ENCODE measurements at places on chromosomes 5 and 9. TPM values are rescaled to one million over a fixed set of nuclear protein-coding genes. Genes with fewer than 3 reads are reported as not detected.

- DNase-seq: peak; percentile 40
- H3K27me3 ChIP-seq: no peaks in the 10 kb centered on the region
These were observed 632.3 kb upstream of the TLE4 start for GRCh38 chr9:78939311-78940065.

GRCh38 chr5:72035831-72036230 lies 71.4 kb upstream of the MAP1B start:
- H3K27me3 ChIP-seq: no peaks in the 10 kb centered on the region
- H3K4me1 ChIP-seq: no peaks in the 10 kb centered on the region
- no peak overlapping the region for H3K4me3 ChIP-seq
- no peaks in the 10 kb centered on the region for H3K36me3 ChIP-seq
- H3K27ac ChIP-seq: no peak overlapping the region

GRCh38 chr5:34914671-34915138 lies 599 bp downstream of the RAD1 start:
- H3K4me3 ChIP-seq: peak overlapping the region; percentile 96
- H3K4me1 ChIP-seq: no peaks in the 10 kb centered on the region
- H3K36me3 ChIP-seq: peaks cover 11% of the 10 kb centered on the region
- no peaks in the 10 kb centered on the region for H3K27me3 ChIP-seq
- peak overlapping the region; percentile 78 for H3K27ac ChIP-seq

The SUB1 gene
- total RNA-seq: 167 TPM

GRCh38 chr9:33676746-33677505 lies 118.4 kb upstream of the PRSS3 start:
- H3K4me3 ChIP-seq: peak overlapping the region; percentile 34
- no peaks in the 10 kb centered on the region for H3K27me3 ChIP-seq
- no peak overlapping the region for H3K27ac ChIP-seq
- H3K36me3 ChIP-seq: no peaks in the 10 kb centered on the region
- H3K4me1 ChIP-seq: no peaks in the 10 kb centered on the region
- DNase-seq: peak; percentile 65

GRCh38 chr5:149323210-149323609 lies 22.1 kb upstream of the GRPEL2 start:
- no peak overlapping the region for H3K4me3 ChIP-seq
- peaks cover 30% of the 10 kb centered on the region for H3K4me1 ChIP-seq
- no peaks in the 10 kb centered on the region for H3K27me3 ChIP-seq
- H3K36me3 ChIP-seq: no peaks in the 10 kb centered on the region
- DNase-seq: no peak

Data from kidney (tissue), 22 donors.